Stimulated activated CD4-positive, alpha-beta T cell treated with anti-CD3 and anti-CD28 coated beads, Interleukin-15, amount 100 ng/mL, for 1 hour (primary cell): ENCODE measurements at places on chromosomes 4 and X.

- no peak for DNase-seq
Observed at GRCh38 chr4:52069571-52069970, 18.5 kb downstream of the SPATA18 start.

GRCh38 chr4:48699475-48699874 is 80.6 kb downstream of the FRYL start:
- DNase-seq, result no peak

DNA sequence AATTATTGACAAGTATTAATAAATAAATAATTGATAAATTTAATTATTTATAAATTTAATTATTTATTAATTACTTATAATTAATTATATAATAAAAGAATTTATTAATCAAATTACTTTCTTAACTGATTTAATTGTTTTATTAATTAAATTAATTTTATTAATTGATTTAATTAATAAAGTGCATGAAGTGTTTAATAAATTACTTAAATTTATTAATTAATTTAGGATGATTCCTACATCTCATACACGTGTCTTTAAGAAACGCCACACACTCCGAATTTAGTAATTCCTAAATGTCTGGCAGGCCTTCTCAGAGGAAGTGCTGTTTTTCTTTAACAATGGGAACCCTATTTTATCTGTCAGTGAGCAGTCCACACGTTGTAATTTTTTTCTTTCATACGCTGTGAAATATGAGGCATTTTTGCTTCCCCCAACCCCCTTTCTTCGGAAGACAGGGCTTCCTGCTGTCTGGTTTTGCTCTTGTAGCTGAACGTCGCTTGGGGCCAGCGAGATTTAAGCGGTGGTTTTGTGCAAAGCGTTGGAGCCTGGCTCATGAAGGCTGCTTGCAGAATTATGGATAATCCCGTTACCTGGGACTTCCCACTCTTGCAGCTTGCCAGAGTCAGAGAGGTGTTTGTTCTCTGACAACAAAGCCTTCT is 46.8 kb downstream of the CRLF2 start:
- no peak for DNase-seq

DNA sequence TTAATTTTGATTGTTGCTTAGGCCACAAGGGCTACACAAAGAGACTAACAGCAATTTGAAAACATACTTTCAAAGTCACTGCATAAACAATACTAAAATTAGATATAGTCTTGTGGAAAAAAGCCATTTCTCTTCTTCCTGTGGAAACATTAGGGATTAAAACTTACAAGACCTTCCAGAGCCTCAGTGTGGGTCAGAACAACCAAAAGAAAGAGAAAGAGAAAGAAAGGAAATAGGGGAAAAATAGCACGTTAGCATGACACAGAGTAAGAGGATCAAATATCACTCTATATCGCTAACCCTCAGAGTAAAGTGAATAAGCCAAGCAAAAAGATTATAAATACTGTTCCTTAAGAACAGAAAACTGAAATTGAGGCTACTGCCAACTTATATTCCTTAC is 127.8 kb upstream of the DIAPH2 start:
- no peak for DNase-seq

- no peak for DNase-seq
Observed at GRCh38 chr4:173025131-173025530, 143.5 kb upstream of the GALNT7 start.

- no peak for DNase-seq
Observed at GRCh38 chr4:8060632-8061031, 98.0 kb downstream of the ABLIM2 start.

GRCh38 chr4:137203601-137204000 is 328.7 kb downstream of the PCDH18 start:
- no peak for DNase-seq

DNA sequence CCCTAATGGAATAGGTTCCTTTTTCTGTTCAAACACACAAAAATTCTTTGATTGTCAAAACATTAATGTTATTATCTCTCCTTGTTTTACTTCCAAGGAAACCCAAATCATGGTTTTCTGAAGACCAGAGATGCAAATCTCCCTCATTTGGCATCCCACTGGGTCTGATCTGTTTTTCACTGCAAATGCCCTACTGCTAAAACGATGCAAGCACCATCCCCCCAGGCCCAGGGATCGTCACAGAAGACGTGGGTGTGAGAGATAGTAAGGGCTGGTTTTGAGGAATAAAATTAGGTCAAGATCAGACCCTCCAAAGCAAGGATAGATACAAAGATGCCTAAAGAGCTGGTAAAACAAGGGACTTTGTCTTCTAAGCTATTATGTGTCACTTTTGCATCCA is 33.6 kb downstream of the GSPT2 start:
- DNase-seq, result no peak

- no peak for DNase-seq
Observed at GRCh38 chrX:6021316-6022091, 207.2 kb downstream of the NLGN4X start.

- no peak for DNase-seq
Observed at GRCh38 chr4:139589336-139590018, 33.5 kb upstream of the SETD7 start.

DNA sequence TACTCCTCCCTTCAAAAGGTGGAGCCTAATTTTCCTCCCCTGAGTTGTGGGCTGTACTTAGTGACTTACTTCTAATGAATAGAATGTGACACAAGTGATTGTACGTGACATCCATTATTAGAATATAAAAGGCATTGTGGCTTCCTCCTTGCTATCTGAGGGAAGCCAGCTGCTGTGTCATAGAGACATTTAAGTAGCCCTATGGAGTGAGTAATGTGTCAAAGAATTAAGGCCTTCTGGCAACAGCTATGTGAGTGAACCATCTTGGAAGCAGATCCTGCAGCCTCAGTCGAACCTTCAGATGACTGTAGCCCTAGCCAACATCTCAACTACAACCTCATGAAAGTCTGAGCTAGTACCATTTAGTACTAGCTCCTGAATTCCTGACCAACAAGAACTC is 76.1 kb downstream of the BCOR start:
- no peak for DNase-seq

- no peak for DNase-seq
Observed at GRCh38 chr4:35939751-35940150, 304.6 kb downstream of the ARAP2 start.

GRCh38 chrX:135977611-135978010 is 3.8 kb upstream of the MMGT1 start:
- DNase-seq, result no peak

GRCh38 chr4:139840773-139841172 is 175.2 kb downstream of the MGST2 start:
- no peak for DNase-seq

DNA sequence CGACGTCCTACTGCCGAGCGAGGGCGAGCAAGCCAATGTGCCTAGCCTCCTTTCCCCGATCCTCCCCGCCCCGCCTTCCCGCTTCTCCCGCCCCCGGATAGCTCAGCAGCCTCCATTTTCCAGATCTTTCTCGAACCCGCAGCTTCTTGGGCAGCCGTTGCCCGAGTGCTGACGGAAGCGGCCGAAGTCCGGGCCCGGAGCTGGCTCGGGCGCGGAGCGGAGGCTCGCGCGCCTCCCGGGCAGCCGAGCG is 172 bp upstream of the HSPA4L start:
- DNase-seq, result no peak

- DNase-seq, result no peak
Observed at GRCh38 chr4:74005528-74005927, 7.1 kb upstream of the CXCL5 start.

DNA sequence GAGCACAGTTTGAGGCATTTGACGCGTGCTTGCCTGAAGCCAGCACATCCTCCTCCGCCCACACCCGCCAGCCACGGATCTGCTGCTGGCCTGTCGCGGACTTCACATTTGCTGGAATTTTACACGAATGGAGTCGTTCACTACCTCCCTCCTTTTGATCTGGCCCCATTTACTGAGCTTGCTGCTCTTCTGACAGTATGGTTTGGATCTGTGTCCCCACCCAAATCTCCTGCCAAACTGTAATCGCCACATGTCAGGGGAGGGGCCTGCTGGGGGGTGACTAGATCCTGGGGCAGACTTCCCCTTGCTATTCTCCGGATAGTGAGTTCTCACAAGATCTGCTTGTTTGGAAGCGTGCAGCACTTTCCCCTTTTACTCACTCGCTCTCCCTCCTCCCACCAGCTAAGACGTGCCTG is 19.9 kb upstream of the CPLX1 start:
- no peak for DNase-seq

- DNase-seq, result no peak
Observed at GRCh38 chr4:62533573-62533972, 1333.4 kb downstream of the ADGRL3 start.

DNA sequence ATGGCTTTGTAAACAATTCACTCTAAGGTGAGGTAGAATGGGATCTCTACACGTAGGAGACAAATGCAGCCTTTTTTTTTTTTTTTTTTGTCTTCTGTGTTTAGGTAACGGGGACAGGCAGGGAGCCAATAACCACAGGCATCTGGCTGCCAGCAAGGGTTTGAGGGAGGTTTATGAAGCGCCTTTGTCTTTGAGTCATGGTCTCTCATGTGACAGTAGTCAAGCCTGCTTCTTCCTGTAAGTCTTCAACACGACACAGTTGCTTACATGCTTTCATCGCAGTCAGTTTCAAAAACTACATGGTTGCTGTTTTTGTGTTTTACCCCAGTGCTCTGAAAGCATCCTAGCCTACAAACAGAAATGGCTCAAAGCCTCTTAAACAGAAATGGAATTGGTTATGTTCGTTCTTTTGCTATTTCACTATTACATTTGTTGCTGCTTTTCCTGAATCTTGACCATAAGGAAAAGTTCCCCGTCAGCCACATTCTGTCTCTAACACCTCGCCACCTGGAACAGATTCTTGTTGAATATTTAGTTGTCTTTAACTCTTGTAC is 127.8 kb upstream of the METTL14 start:
- DNase-seq, result no peak

- DNase-seq, result no peak
Observed at GRCh38 chr4:78599931-78600375, 48.4 kb downstream of the ANXA3 start.

GRCh38 chr4:186081202-186081807 is 12.3 kb downstream of the TLR3 start:
- no peak for DNase-seq

- DNase-seq, result no peak
Observed at GRCh38 chrX:55731826-55732225, 14.3 kb downstream of the RRAGB start.

GRCh38 chr4:177229331-177229730 is 80.3 kb upstream of the NEIL3 start:
- DNase-seq, result no peak

GRCh38 chr4:7649741-7650531 is 215.2 kb upstream of the PSAPL1 start:
- DNase-seq, result no peak

- DNase-seq, result no peak
Observed at GRCh38 chr4:30028826-30029225, 691.3 kb upstream of the PCDH7 start.

- no peak for DNase-seq
Observed at GRCh38 chrX:150779385-150779784, 86.2 kb downstream of the MTMR1 start.

- DNase-seq, result no peak
Observed at GRCh38 chr4:162499478-162499877, 335.7 kb upstream of the FSTL5 start.

GRCh38 chrX:37776283-37776986 is 3.4 kb upstream of the CYBB start:
- no peak for DNase-seq

DNA sequence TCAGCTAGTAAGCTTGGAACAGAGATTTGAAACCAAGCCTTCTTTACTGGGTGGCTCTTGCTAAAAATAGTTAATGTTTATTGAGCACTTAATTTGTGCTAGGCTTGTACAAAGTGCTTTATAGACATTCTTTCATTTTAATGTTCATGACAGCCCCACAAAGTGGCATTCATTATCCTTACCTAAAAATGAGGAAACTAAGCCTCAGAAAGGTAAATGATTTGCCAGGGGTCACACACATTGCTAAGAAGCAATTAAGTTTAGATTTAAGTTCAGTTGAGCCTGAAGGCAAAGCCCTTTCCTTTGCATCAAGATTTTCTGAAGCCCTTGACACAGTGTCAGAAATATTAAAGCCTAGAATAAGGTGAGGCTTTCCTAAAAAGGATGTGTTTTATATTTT is 327.5 kb upstream of the FGF13 start:
- DNase-seq, result no peak

DNA sequence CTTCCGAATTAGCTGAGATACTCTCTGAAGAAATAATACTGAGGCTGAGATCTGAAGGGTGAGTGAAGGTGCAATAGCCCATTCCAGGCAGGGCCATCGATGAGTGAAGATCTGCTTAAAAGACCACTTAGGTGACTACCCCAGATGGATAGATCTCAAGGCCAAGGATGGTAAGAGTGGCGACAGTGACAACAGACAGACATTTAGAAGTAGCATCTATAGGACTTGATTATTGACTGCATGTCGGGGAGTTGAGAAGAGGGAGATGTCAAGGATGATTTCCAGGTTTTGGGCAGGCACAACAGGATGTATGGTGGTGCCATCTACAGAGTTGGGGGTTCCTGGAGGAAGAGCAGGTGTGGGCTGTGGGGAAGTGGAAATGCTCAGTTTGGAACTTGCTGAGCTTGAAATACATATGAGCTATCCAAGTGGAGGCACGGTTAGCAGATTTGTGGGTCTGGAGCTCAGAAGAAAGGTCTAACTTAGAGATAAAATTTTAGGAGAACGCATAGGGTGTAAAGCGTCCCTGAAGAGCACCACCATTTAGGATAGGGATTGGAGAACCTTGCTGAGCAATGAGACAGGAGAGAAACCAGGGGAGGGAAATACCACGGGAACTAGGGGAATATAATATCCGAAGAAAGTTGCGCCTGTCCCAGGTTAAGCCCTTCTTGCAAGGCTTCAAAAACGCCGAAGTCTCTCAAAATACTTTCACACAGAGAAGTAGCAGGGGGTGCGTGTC is 688 bp downstream of the UFSP2 start:
- no peak for DNase-seq
